ENCODE measurements at places on chromosomes 2 and 18.

DNA sequence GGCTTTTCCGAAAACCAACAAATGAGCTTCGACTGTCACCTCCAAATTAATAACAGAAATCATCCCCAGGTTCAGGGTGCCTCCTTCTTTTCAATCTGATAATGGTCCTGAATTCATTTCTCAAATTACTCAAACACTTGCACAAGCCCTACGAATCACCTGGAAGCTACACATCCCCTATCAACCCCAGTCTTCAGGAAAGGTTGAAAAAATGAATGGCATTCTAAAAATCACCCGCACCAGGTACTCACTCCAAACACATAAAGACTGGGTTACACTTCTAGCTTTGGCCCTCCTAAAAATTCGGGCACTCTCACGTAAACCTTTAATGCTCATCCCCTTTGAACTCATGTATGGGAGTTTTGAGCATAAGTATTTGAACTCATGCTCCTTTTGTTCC, 23.9 kb downstream of the EIF2AK2 start:
- no peak for DNase-seq

GRCh38 chr2:158221063-158222020, 119.7 kb downstream of the UPP2 start:
- DNase-seq, result no peak

- no peak for DNase-seq
Measured at GRCh38 chr2:224175538-224175937, 136.5 kb upstream of the SERPINE2 start.

GRCh38 chr2:152370783-152371182, 35.8 kb downstream of the FMNL2 start:
- DNase-seq, result no peak

DNA sequence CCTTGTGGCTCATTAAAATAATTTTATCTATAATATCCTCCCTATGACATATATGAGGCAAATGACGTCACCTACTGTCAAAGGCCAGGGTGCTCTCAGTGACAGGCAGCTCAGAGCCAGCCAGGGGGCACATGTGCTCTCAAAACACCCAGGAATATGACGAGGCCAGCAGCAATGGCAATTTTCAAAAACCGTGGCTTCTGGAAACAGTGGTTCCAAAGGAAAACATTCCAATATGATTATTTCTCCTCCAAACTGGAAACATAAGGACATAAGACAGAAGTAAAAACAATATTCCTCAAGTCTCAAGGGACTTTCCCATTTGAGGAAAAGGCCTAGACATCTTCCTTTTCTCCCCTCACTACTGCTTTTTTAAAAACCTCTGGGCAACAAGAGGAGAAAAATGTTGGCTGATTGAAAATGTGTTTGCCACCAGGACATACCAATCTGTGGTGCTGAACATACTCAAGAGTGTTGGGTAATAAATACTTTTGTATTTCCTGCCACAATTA, 40.8 kb downstream of the RNF152 start:
- no peak for DNase-seq

DNA sequence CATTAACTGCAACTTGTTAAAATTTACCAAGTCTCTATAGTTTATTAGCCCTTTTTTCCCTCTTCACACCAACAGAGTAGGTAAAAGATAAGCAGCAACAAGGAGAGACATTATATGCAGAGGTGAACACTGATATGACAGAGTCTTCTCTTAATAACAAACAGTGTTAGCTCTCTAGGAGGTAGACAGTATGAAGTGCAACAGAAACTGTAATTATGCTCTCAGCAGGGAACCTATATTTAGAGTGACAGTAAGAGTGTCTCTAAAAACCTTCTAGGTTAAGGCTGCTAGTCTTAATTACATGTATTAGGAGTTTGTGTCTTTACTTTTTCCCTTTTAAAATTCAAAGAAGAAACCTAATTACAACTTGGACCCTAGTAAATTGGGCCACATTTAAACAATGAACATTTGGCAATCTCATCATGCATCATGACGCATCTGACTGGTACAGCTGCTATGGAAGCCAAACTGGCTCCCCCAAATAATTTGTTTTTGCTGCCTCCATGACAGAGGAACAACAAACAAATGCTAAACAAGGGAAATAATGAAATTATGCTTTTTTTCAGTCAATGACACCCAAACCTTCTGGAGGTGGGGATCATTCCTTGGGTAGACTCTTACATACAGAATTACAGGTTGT, 69.9 kb upstream of the MMADHC start:
- no peak for DNase-seq

GRCh38 chr2:181471226-181471625, 14.0 kb downstream of the ITGA4 start:
- DNase-seq, result no peak

- DNase-seq, result no peak
Measured at GRCh38 chr2:207061181-207061580, 104.6 kb downstream of the KLF7 start.

DNA sequence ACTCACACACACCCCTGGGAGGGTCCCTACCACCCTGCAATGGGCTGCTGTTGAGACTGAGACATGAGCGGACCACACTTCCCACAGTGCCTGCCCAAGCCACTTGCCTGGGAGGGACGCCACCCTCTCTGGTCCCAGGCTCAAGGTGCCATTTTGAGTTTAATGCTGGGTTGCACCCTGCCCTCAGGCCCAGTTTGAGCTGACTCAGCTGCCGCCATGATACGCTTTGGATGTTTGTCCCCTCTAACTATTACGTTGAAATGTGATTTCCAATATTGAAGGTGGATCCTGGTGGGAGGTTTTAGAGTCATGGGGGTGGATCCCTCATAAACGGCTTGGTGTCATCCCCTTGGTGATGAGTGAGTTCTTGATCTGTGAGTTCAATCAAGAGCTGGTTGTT, 76.4 kb upstream of the DYNC1I2 start:
- no peak for DNase-seq

DNA sequence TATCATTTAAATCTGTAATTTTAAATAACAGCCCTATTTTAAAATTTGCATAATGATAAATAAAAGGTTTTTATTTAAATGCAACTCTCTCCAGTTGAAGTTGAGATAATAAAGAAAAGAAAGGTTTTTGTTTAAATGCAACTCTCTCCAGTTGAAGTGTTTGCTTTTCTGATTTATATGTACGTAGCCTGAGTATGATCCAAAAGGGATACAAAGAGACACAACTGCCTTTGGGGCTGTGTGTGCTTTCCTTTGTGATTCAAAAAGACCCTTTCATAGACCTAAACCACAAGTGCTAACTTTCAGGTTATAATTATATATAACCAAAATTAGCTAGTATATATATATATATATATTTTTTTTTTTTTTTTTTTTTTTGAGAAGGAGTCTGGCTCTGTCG, 76.2 kb upstream of the MFF start:
- no peak for DNase-seq

Measured in stimulated activated CD8-positive, alpha-beta memory T cell treated with anti-CD3 and anti-CD28 coated beads, Interleukin-15, amount 100 ng/mL, for 1 hour (primary cell).